Forelimb muscle (tissue), 1 donor: ENCODE measurements at places on chromosomes 2 and 18. TPM values are rescaled to one million over a fixed set of nuclear protein-coding genes. Genes with fewer than 3 reads are reported as not detected.

GRCh38 chr2:235520787-235521186, 26.9 kb downstream of the AGAP1 start:
- no peak for DNase-seq

The UCN gene
- 1.9 TPM for polyA plus RNA-seq

GRCh38 chr2:205748639-205749038, 66.3 kb downstream of the NRP2 start:
- no peak for DNase-seq

DNA sequence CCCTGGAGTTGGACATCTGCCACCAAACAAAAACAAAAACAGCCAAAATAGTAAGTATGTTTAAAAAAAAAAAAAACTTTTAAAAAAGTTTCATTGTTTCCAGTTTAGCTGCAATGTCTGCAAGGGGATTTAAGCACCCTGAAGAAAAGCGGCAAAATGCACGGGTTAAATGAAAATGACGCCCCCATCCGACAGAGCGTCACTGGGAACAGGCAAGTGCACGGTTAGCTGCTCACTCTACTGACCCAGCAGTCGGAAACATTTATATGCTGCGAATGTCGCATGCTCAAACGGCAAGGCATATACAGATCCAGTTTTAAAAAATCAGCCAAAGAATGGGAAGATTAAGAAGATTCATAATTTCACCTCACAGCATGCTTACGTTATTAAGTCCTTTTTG, 142.8 kb upstream of the PXDN start:
- no peak for DNase-seq

GRCh38 chr2:191443446-191443845, 198.2 kb downstream of the MYO1B start:
- DNase-seq, result no peak

- no peak for DNase-seq
These were observed 99.0 kb upstream of the GRB14 start for GRCh38 chr2:164719996-164720941.

DNA sequence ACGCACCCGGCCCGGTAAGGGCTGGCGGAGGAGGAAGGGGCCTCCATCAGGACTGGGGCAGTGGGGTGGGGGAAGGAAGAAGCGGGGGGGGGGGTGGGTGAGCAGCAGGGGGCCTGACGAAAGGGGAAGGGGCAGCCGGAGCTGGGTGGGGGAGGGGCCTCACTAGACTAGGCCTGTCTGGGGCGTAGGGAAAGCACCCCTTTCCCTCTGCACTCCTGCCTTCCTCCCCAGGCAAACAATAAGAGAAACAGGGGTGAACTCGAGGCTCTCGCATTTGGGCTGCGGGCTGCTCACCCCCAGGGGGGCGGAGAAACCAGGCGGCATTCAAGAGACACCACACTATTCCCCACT, 82.7 kb upstream of the POMC start:
- no peak for DNase-seq

GRCh38 chr2:162126111-162126519, 25.9 kb downstream of the GCG start:
- DNase-seq, result no peak

The CPS1 gene
- 0.99 TPM for polyA plus RNA-seq
